ENCODE measurements at places on chromosomes 6 and 20. TPM values are rescaled to one million over a fixed set of nuclear protein-coding genes. Genes with fewer than 3 reads are reported as not detected.

DNA sequence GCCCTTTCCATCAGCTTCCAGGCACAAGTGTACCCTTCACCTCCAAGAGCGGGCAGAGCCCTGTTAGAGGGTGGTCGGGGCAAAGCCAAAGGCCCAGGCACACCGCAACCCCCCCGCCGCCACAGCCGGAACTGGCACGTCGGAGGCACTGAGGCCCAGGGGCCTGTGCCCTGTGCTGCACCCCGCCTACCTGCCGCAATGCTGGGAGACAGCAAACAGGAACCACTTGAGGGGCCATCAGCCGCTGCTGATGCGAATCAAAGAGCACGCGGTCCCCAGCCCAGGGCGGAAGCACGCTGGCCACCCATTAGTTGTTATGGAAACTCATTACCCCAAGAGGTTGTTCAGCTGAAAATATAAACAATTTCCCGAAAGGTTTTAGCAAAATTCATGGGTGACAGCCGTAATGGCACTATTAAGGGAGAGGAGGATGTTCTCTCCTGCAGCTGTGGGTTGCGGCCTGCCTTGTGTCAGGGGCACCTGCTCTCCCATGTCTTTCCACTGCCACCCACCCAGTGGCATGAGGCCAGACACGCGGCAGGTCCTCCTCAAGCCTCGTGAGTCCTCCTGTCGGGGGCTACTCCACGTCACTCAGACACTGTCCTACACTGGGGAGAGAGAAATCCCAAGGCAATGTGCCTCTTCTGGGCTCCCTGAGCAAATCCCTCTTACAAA, 65.3 kb downstream of the EDN3 start:
- no peak for DNase-seq

DNA sequence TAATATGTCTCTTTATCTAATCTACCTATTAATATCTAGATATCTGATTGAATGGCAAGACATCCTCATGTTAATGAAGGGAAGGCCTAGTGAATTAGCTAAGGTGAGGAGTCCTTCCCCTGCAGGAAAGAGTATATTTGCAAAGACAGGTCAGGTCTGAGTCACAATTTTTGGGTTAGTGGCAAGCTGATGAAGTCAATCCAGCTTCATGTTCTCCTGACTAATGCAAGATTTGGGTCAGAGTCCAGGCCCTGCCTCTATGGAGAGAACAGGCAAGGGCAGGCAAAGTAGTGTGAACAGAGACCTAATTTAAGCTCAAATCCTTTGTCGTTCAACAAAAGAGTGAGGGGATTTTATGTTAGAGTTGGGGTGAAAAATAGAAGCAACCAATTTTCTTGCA, 496.7 kb downstream of the BMP2 start:
- no peak for DNase-seq

DNA sequence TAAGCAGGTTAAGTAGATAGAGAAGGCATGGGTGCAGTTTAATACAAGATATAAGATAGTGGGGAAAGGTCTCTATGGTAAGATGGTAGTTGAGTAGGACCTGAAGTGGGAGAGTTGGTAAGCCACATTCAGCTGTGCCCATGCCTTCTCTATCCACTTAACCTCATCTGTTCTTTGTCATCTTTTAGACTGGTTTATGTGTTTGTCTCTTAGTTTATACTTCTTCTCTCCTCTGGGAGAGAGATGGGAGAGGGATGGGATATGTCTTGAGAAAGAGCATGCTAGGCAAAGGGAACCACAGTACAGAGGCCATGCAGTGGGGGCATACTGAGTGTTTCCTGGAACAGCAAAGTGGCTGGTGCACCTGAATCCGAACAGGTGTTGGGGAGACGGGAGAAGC, 46.7 kb downstream of the KIZ start:
- DNase-seq, result no peak

GRCh38 chr20:54654450-54654849, 179.1 kb downstream of the DOK5 start:
- no peak for DNase-seq

GRCh38 chr6:44078827-44079671, 48.2 kb downstream of the MRPL14 start:
- DNase-seq, result peak; percentile 76

GINM1 gene
- 17.8 TPM for total RNA-seq

DNA sequence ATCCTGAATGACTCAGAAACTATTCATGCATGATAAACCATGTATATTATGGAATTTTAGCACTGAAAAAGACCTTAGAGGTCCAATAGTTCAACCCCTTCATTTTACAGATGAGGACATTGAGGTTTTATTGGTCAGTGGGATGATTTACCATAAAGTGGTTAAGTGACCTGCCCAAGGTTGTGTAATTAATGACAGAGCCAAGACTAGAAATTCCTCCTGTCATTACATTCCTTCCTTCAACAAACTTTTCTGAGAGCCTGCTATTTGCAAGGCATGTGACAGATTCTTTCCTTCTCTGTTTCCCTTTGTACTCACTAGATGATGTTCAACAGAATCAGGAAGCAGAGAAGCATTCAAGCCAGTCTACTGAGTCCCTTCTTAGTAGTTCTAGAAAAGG, 170.7 kb upstream of the KCNK16 start:
- DNase-seq, result no peak

DNA sequence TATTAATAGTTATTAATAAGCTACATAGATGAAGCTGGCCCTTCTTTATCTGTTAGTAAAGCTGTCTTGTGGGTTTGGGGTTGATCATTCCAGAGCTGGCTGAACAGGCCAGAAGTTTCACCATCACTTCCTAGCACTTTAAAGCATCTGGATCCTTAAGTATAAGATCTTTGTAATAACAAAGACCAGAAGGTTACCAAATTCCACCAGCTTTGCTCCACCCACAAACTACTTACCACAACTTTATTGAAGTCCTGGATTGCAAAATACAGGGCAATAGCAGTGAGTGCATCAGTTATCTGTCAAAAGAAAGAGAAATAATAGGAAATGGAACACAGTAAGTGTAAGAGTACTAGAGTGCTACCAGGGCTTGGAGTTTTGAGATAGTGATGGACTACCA, 33.0 kb downstream of the PIGU start:
- no peak for DNase-seq

SIRPD gene
- not detected for total RNA-seq

CCDC170 gene
- not detected for total RNA-seq

DNA sequence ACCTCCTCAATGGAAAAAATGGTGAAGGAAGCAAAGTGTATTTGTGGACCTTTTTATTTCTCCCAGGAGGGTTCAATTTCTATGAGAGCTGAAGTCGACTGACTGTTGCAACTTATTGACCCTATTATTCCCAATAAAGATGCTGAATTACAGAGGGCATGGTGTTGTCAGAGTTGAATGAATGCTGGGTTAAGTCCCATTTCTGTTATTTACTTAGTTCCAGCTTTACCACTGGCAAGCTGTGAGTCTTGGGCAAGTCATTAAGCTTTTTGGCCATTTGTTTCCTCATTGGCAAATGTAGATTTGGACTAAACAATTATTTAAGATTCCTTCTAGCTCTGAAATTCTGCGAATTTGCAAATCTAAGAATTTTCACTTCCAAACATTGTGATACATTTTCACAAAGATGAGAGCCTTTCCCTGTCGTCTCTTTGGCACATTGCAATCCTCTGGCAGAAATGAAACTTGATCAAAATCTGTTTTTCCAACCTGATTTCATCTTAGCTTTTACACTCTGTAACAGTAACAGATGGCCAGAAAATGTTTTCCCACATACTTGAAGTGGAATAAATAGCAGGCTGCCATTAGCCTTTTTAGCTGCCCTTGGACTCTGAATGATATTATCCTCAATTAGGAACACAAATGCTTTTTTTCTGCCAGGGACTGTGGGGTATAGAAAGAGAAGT, 21.3 kb downstream of the BLTP3A start:
- no peak for DNase-seq

RAET1L gene
- not detected for total RNA-seq

DNA sequence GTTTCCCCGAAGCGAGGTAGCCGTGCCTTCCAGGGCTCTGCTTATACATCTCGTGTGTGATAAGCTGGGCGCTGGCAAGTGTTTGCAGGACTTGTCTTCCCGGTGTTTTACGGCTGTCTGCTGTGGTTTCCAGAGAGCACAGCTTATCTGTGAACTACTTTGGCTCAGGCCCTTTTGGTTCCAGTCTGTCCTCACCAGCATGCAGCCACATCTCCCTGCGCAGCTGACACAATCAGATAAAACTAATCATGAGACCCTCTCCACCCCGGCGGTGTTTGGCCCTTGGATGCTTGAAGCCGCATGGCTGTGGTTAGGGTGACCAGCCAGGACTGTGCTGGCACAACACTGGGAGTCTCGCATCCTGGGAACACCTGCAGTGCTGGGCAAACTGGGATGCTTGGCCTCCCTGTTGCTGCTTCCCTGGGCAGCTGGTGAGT, 241.8 kb upstream of the FOXQ1 start:
- no peak for DNase-seq

CCN6 gene
- total RNA-seq, result not detected

GRCh38 chr20:18548465-18548864, 18.8 kb upstream of the SMIM26 start:
- DNase-seq, result no peak

HAO1 gene
- not detected for total RNA-seq

GRCh38 chr20:34072076-34072475, 40.0 kb downstream of the EIF2S2 start:
- no peak for DNase-seq

DNA sequence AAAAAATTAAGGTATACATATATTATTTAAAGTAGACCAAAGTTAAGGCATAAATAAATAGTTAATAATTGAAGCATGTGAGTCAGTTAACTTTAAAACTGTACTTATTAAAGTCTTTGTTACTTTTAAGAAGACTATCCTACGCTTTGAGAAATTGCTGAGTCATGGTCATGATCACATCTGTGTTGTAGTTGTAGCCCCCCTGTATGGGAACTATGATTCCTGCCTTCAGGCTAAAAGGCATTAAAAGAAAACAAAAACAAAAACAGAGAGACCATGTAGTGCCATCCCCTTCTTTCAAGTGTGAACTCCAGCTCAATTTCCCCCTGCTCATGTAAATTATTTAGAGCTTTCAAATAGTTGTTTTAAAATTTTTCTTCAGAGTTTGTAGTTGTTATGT, 123.4 kb downstream of the FLRT3 start:
- DNase-seq, result no peak
